ENCODE measurements at places on chromosomes 1 and 21.

- no peak for DNase-seq
Measured at GRCh38 chr1:219967361-219967760, 39.0 kb upstream of the SLC30A10 start.

- peak; percentile 87 for DNase-seq
Measured at GRCh38 chr1:170685166-170685565, 21.2 kb downstream of the PRRX1 start.

- no peak for DNase-seq
Measured at GRCh38 chr1:19533626-19534025, 48.3 kb upstream of the CAPZB start.

DNA sequence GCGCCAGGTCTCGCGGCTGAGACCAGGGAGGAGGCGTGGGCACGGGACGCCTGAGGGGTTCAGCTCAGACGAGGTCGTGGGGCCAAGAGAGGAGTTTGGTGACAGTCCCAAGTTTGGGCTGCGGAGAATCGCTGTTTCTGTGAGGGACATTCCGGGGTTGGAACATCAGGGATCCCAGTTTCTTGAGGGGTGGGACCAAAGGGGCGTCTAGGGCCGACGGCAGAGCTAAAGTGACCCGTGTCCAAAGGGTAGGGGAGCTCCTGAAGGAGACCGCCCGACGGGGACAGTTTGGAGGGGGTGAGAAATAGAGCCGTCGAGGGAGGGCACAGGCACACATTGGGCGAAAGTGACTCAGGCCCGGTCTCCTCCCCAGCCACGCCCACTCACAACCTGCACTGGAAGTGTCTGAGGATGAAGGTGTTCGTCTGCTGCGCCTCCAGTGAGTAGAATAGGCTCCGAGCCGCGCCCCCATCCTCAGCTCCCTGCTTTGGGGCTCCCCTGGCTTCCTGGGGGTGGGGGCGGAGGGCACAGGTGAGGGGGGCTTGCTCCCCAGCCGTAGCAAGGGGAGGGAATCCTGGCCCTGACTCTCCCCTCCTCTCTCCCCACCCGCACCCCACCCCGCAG lies 7.0 kb downstream of the EFNA3 start:
- DNase-seq = peak; percentile 41

DNA sequence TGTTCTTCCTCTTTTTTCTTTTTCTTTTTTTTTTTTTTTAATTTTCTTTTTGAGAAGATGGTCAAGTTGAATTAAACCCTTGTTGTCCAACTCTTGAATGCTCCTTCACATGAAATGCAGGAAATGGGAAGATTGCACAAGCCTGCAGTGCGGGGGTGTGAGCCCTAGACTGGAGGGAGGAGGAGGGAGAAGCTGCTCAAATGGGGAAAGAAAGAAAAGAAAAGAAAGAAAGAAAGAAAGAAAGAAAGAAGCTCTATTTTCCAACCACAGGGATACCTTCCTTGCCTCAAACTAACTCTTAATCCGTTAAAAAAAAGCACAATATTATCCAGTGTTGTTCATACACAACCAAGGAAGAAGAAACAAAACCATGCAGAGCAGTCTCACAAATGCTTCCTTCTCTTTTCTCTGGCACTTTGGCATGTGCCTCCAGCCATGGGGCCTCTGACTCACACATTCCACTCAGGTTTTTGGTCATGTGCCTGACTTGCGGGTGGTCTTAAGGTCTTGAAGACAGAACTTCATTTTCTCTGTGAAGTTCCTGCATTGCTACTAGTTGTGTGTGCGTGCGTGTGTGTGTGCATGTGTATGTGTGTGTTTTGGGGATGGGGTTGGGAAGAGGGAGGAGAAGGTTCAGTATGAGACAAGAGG lies 276.1 kb downstream of the RPS6KC1 start:
- DNase-seq = peak; percentile 54

DNA sequence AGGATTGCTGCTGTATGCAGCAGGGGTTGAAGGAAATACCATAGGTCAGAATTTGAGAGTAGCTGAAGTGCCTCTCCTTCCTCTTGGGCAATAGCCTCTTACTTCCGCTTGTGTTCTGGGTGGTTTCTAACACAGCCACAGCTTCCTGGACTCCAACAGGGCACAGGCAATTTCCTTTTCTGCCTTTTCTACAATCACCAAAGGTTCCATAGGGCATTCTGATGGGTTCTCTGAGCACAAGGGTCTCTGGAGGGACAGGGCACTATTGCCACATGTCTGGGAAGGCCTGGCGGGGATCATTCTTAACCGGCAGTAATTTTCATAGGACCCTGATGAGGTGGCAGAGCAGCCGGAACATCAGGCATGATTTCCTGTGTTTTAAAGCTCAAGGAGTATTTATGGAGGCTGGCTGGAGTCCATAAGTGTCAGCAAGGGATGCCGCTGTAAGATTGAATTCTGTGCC lies 5.5 kb upstream of the AGTRAP start:
- DNase-seq = no peak

- no peak for DNase-seq
Measured at GRCh38 chr1:115654125-115654524, 12.4 kb downstream of the VANGL1 start.

- DNase-seq = no peak
Measured at GRCh38 chr1:163191301-163191700, 11.4 kb downstream of the RGS5 start.

- DNase-seq = peak; percentile 55
Measured at GRCh38 chr1:109151146-109151990, 37.5 kb downstream of the ELAPOR1 start.

DNA sequence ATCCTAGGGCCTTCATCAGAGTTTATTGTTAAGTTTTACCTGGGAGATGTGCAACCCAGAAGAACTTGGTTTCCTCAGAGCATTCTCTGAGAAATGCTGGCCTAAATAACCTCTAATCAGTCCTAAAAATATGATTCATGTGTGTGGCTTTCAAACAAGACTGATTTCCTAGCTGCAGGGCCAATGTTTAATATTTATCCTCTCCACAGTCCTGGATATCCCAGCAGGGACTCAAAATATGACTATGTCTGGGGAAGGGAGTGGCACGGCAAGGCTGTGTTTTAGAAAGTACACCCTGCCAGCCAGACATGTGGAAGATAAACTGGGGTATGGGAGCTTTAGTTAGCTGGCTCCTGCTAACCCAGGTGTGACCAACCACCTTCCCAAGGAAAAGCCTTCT lies 26.3 kb downstream of the PLPP3 start:
- DNase-seq = no peak

- DNase-seq = no peak
Measured at GRCh38 chr21:25424048-25424447, 183.2 kb downstream of the MRPL39 start.

DNA sequence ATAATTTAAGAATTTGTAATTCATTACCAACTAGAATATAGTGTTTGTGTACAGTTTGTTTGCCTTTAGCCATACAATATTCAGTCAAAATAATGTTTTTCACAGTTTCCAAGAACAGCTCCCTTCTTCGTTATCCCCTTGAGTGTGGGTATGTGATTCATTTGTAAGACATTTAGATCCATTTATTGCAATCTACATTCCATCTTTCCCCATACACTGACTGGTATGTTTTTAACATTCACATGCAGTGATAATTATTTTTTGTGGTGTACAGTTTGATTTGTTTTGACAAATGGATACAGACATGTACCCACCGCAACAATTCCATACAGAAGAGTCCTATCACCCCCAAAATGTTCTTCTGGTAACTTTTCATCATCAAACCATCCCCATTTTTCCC lies 589.1 kb upstream of the ADAMTS5 start:
- peak; percentile 48 for DNase-seq

- no peak for DNase-seq
Measured at GRCh38 chr1:38062361-38063288, 16.0 kb upstream of the POU3F1 start.

GRCh38 chr1:70718086-70718630 lies 307.1 kb downstream of the CTH start:
- no peak for DNase-seq

GRCh38 chr1:226654046-226654667 lies 84.9 kb downstream of the ITPKB start:
- no peak for DNase-seq

DNA sequence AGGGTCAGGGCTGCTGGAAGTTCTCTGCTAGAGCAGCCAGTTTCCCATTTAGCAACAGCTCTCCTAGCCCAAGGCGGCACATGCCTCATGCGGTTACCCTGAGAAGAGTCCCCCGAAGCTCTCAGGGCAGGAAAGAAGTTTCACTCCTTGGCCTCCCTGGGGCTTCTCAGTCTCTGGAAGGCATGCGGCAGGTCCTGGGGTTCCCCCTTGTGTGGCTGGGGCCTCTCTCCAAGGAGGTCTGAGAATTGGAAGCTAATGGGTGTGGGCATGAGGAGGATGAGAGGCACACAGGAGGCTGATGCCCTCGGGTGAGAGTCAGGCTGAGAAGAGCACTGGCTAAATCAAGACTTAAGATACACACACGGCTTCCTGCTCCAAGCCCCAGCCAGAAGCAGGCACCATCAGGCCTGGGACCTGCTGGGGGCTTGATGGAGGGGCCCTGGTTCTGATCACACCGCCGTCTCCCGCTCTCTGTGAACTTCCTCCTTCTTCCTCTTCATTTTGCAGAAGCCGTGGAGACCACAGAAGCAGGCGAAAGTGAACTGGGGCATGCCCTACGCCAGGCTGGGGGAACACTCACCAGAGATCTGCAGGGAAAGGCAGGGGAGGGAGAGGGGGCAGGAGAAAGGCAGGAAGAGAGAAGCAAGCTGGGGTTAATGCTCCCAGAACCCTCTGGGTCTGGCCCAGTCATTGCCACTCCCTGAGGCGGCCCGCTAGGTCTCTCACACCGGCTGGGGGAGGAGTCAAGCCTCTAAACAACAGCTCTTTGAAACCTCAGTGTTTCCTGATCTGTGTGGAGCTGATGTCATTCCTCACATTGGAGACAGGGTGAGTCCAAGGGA lies 15.1 kb downstream of the BLACAT1 start:
- no peak for DNase-seq

- no peak for DNase-seq
Measured at GRCh38 chr1:172647110-172647564, 11.8 kb upstream of the FASLG start.

DNA sequence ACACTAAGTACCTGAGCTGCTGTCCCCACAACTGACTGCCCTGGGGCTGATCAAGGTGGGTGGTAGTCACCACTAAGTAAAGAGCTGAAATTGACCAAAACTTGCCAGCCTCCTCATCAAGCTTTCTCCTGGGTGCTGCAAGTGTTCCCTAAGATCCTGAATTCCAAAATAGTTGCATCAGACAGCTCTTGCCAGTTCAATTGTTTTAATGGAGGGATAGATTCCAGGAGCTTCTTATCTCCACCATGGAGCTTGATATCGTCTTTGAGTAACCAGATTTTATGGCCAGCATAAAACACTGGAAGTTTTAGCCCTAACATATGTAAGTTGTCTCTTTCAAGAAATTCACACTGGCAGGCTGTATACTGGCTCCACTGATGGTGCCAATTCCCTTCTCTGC lies 90.3 kb downstream of the NID1 start:
- no peak for DNase-seq

GRCh38 chr1:177190308-177190970 lies 19.7 kb downstream of the BRINP2 start:
- no peak for DNase-seq
